ENCODE measurements at places on chromosomes 2 and 18.

DNA sequence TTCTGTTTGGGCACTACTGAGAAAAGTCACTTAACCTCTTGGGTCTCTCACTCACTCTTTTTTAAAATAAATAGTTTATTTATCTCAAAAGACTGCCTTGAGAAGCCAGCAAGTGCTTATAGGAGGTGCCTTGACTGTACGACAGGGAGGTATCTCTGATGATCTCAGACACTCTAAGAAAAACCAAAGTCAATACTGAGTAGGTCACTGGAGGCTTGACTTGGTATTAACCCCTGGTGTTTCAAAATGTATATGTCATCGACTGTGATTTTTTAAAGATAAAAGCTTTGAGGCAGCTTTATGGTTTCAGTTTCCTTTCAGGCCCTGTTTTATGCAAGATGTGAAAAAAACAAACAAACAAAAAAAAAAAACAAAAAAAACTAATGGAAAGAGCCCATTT is 33.7 kb downstream of the MREG start:
- no peak for DNase-seq

GRCh38 chr2:8578335-8579244 is 103.3 kb upstream of the ID2 start:
- DNase-seq = no peak

- DNase-seq = no peak
Measured at GRCh38 chr2:57947398-57947797, 99.2 kb upstream of the VRK2 start.

- no peak for DNase-seq
Measured at GRCh38 chr2:46421361-46421760, 58.0 kb upstream of the TMEM247 start.

GRCh38 chr2:197297772-197298318 is 12.7 kb downstream of the ANKRD44 start:
- no peak for DNase-seq

DNA sequence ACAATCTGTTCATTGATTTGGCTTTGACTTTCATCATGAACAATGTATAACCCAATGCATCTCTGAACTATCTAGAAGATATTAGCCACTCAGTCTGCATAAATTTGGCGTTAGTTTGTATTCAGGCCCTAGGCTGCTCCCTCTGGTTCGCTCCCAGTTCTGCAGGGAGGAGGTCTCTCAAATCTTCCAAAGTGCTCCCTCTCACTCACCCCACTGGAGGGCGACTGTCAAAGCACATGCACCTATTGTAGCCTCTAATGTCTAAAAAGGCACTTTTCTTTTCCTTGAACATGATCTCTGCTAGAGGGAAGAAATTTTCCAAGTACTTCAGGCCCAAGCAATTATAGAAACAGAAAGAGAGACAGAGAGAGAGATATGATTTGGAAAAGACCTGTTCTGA is 291.5 kb downstream of the TDRD15 start:
- no peak for DNase-seq

GRCh38 chr2:1143129-1143528 is 192.5 kb downstream of the SNTG2 start:
- DNase-seq = no peak

DNA sequence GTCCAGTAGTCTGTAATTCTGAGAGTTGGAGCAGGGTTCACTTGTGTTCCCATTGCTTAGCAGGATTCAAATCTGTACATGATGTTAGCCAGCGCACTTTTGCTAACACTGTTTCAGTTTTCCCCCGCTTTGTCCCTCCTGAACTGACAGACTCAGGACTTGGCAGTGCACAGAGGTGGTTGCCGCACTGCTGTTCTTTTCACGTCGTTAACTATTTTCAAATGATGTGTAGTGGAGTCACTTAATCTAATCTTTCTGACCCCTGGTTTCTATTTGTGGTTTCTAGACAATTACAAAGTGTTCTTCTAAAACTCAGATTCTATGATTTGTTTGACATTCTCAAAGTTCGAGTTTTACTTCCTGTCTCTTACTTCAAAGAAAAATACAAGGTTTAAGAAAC is 234.5 kb downstream of the RBM43 start:
- DNase-seq = no peak

- peak; percentile 94 for DNase-seq
Measured at GRCh38 chr2:102063941-102064678, 72.3 kb downstream of the IL1R2 start.

DNA sequence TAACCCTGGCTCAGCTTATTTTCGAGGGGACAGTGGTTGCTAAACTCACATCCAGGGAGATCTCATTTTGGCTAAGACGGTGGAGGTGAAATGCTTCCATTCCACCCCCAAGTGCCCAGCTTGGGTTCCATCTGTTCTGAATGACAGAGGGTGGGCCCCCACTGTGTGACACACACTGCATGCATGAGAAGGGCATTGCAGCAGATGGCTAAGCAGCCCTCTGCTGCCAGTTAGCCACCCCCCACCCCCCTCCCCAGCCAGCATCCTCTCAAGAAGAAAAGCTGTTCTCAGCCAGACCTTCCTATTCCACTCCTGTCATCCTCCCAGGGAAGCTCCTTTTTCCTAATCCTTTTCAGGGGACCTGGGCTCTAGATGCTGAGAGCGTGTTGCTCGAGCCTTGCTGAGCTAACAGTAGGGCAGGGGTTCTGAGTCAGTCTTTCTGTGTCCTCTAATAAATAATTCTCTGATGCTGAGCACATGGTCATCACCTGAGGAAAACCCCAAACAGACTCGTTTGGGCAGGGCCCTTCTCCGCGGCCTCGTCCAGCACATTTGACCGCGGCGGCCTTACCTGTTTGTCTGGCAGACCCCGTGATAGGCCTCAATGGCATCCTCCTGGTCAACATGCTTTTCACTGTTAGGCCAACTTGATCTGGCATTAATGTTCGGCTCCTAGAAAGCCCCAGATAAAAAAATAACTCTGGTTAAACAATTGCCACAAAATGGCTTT is 49.5 kb upstream of the ACAA2 start:
- no peak for DNase-seq

DNA sequence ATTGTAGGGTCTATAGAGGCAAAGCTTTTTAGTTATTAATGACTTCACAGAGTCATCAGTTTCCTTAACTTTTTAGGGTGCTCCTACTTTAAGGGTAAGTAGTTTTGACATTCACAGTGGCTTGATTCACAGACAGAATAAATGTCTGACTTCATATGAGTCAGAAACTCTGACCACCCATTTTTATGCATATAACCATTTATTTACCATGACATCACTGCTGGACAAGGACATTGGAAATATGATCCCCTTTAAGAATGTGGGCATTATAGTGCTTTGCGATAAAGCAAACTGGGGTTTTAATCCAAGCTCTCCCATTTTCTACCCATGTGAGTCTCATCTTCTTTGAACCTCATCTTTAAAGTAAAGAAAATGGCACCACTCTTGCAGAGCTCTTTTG is 162.0 kb upstream of the MC4R start:
- DNase-seq = no peak
